Naive B cell (primary cell): ENCODE measurements at places on chromosomes 6 and 20. TPM values are rescaled to one million over a fixed set of nuclear protein-coding genes. Genes with fewer than 3 reads are reported as not detected.
A peak's percentile ranks its signal among the peaks of the same experiment; 100 is the strongest.

GRCh38 chr6:90197854-90198496 lies 98.7 kb downstream of the BACH2 start:
- no peak for DNase-seq

DNA sequence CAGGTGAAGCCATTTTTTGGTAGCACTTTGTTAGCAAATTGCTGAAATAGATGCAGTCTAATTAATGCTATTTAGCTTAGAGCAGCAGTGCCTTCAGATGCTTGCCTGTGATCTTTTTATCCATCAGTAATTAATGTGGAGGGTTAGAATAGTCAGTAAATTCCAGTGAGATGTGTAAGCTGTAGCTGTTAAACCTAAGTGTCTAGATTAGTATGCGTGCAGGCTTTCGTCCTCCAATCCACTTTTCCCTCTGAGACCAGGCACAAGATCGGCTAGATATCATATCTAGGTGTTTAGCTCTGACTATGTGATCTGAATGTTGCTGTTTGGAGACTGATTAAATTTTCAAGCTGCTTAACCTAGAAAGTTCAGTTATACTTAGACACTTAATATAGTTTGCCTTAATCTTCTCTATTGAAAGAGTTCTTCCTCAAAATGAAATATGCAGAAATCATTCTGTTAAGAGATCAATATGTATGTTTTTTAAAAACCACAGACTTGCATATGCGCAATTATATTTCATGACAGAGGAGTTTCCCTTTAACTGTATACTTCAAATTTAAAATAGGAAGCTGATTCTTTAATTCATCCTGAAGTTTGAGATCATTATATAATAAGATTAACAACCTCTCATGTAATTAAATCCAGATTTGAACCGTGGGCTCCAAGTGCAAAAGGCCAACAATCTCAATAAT lies 41.2 kb downstream of the XRN2 start:
- no peak for DNase-seq

- DNase-seq = no peak
Observed at GRCh38 chr6:18147160-18147559, 7.7 kb downstream of the TPMT start.

DNA sequence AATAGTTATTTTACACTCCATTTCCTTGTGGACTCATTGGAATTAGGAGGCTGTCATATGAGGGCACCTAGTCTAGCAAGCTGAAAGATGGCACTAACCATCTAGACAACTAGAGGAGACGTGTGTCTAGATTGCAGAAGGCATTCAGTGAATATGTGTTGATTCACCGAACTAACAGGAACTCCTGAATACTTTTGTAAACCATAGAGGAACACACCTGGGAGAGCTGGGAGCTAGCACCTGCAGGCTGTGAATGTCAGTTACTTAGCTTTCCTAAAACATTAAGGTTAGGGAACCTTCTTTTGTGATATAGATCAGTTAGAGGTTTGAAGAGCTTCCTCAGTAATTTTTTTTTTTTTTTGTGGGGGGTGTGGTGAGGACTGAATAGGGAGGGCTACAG lies 7.7 kb downstream of the OPN5 start:
- no peak for DNase-seq

DNA sequence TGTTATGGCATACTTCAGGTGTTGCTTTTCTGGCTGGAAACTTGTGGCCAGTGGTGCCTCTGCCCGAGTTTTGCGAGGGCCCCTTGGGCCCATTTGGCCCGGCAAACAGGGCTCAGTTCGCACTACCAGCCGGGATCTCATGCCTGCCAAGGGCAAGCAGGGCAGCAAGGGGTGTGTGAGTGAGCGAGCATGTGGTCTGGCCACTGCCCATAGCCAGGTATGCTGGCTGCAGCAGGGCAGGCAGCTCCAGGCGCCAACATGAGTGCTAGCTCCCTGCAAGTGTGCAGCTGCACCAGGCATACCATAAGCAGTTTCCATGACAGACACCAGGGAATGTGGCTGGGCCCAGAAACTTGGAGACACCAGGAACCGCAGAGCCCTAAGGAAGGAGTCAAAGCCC lies 389.5 kb downstream of the NKAIN2 start:
- DNase-seq = no peak

SDHAF4 gene
- 7.4 TPM for polyA plus RNA-seq

DNA sequence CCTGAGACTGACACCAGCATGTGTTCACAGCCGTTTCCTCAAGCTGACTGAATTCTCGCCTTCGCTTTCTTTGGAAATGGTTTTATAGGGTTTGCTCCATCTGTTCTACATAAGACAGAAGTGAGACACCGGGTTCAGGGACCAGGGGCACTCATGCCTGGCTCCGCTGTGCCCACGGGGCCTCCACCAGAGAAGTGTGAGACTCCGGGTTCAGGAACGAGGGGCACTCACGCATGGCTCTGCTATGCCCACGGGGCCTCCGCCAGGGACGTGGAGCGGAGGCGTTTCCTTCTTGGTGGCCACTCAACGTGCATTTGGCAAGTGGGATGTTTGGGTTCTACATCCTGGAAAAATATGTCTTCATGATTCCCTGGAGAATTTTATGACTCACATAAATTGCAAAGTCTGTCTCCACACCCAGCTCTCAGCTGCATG lies 106.6 kb downstream of the RNASET2 start:
- peak; percentile 33 for DNase-seq

VIP gene
- not detected for polyA plus RNA-seq

DNA sequence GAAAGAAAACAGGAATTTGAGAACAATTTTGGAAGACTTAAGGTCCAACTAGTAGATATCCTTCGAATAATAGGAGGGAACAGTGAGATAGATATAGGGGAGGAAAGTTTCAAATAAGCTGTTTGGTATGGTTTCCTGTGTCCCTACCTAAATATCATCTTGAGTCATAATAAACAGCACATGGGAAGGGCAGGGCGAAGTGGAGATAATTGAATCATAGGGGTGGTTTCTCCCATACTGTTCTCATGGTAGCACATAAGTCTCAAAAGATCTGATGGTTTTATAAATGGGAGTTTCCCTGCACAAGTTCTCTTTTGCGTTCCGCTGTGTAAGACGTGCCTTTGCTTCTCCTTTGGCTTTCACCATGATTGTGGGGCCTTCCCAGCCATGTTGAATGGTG lies 39.5 kb upstream of the ENPP5 start:
- no peak for DNase-seq
